ENCODE measurements at places on chromosomes 4 and X. TPM values are rescaled to one million over a fixed set of nuclear protein-coding genes. Genes with fewer than 3 reads are reported as not detected.

The EMCN gene
- not detected for total RNA-seq

The EVC2 gene
- 2.7 TPM for total RNA-seq

The IL15 gene
- 12.5 TPM for total RNA-seq

The VEGFC gene
- total RNA-seq = 14.7 TPM

The IL1RAPL1 gene
- total RNA-seq = 0.04 TPM

The SUPT20HL2 gene
- total RNA-seq = not detected

The LETM1 gene
- 29.4 TPM for total RNA-seq

The PDLIM3 gene
- not detected for total RNA-seq

The ZAR1 gene
- total RNA-seq = 0.06 TPM

The ENPEP gene
- 0.07 TPM for total RNA-seq

The MAGEA1 gene
- total RNA-seq = 0.15 TPM

The CENPE gene
- total RNA-seq = 7.5 TPM

The FREM3 gene
- not detected for total RNA-seq

The MAGEE1 gene
- total RNA-seq = 4.9 TPM

The MFAP3L gene
- total RNA-seq = 4.5 TPM

Measured in A549 treated with CORT108297 at 1 μM for 4 hours (cell line).